HL-60 (cell line): ENCODE measurements at places on chromosomes 12 and 14.

DNA sequence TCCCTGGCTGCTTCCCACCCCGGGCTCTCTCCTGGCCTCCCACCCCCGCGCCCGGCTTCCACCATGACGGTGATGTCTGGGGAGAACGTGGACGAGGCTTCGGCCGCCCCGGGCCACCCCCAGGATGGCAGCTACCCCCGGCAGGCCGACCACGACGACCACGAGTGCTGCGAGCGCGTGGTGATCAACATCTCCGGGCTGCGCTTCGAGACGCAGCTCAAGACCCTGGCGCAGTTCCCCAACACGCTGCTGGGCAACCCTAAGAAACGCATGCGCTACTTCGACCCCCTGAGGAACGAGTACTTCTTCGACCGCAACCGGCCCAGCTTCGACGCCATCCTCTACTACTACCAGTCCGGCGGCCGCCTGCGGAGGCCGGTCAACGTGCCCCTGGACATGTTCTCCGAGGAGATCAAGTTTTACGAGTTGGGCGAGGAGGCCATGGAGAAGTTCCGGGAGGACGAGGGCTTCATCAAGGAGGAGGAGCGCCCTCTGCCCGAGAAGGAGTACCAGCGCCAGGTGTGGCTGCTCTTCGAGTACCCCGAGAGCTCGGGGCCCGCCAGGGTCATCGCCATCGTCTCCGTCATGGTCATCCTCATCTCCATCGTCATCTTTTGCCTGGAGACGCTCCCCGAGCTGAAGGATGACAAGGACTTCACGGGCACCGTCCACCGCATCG is 1.8 kb downstream of the KCNA1 start:
- DNase-seq = no peak

DNA sequence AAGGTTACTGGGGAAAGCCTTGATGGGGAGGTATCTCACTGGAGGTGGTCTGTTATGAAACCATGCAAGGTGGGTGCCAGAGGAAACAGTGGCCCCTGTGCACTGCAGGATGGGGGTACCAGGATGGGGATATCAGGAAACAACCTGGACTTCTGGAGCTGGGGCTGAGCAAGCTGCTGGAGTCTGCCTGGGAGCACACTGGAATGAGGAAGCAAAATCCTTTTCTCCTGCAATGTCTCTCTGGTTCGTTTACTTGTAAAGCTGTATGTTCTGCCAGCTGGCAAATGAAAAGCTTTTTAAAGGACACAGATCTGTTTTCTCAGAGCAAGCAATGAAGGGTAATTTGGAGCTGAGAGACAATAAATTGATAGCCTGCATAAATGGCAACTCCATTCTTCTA is 23.2 kb upstream of the SERPINA1 start:
- no peak for DNase-seq

DNA sequence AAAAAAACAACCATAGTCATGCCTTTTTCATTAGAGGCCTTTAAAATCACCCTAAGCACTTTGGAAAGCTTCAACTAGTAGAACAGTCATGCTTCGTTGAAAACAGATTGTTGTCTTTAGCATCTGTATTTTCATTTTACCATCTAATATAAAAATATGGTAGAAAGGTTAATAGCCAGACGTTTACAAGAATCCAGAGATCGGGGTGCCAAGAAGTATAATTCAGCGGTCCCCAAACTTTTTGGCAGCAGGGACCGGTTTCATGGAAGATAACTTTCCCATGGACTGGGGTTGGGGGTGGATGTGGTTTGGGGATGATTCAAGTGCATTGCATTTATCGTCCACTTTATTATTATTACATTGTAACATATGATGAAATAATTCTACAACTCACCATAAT is 138.4 kb downstream of the GLT1D1 start:
- DNase-seq = no peak

DNA sequence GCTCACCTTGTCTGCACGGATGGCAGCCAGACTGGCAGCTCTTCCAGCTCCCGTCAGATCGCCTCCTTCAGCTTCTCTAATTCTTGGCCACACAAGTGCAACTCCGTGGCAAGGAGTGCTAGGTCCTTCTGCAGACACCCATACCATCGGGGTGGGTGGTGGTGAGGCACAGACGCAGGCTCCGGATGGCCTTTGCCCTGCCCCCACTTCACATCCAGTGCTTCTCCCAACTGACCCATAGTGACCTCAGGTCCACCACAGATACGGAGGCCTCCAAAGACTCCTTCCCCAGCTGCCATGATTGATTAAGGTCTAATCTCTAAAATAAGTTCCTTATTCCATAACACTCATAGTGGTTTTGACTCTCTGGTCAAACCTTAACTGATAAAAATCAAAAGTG is 19.9 kb upstream of the CD27 start:
- no peak for DNase-seq

GRCh38 chr14:95545515-95546168 is 10.8 kb downstream of the GLRX5 start:
- no peak for DNase-seq

- DNase-seq = no peak
These were observed 41.9 kb downstream of the SPTLC2 start for GRCh38 chr14:77574446-77575115.

- no peak for DNase-seq
These were observed 18.5 kb downstream of the SFSWAP start for GRCh38 chr12:131729254-131729955.

- no peak for DNase-seq
These were observed 329.0 kb downstream of the ZFP36L1 start for GRCh38 chr14:68463705-68464374.
